ENCODE measurements at places on chromosomes 3 and 15. TPM values are rescaled to one million over a fixed set of nuclear protein-coding genes. Genes with fewer than 3 reads are reported as not detected.

DNA sequence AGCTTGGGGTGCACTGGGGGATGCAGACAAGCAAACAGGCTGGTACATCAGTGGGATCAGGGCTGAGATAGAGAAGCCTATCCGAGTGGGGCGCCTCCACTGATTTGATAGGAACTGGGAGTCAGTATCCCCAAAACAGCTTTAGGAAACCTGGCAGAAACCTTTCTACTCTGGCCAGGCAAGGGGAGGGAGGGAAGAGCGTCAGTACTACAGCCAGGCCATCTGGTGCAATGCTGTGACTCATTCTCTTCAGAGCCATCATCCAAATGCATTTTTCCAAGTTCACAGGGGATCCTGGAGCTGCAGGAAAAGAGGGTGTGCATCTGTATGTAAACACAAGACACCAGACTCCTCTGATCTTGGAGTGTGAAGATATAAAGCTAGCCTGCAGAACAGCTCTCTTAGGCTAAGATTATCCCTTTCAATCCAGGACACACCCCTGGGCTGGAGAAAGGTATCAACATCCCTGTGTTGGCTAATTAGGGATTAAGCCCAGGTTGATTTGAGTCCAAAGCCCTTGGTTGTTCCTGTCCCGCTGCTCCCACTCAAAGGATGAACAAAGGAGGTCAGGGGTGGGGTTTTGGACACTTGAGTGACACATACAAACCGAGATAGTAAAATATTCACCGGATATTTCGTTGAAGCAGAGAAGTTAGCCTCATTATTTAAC lies 9.3 kb downstream of the GALNT15 start:
- no peak overlapping the region for H3K27ac ChIP-seq
- no peaks in the 10 kb centered on the region for H3K4me1 ChIP-seq
- H3K36me3 ChIP-seq: no peaks in the 10 kb centered on the region
- H3K4me3 ChIP-seq: no peak overlapping the region
- DNase-seq: no peak

GRCh38 chr3:138043266-138044029 lies 33.5 kb downstream of the CLDN18 start:
- no peak overlapping the region for H3K4me3 ChIP-seq
- no peak for DNase-seq
- no peaks in the 10 kb centered on the region for H3K36me3 ChIP-seq
- H3K27me3 ChIP-seq: peaks cover 10% of the 10 kb centered on the region
- H3K27ac ChIP-seq: no peak overlapping the region

GRCh38 chr3:38487323-38487722 lies 8.8 kb upstream of the EXOG start:
- no peaks in the 10 kb centered on the region for H3K4me1 ChIP-seq
- DNase-seq: no peak
- no peaks in the 10 kb centered on the region for H3K27me3 ChIP-seq
- no peak overlapping the region for H3K4me3 ChIP-seq

DNA sequence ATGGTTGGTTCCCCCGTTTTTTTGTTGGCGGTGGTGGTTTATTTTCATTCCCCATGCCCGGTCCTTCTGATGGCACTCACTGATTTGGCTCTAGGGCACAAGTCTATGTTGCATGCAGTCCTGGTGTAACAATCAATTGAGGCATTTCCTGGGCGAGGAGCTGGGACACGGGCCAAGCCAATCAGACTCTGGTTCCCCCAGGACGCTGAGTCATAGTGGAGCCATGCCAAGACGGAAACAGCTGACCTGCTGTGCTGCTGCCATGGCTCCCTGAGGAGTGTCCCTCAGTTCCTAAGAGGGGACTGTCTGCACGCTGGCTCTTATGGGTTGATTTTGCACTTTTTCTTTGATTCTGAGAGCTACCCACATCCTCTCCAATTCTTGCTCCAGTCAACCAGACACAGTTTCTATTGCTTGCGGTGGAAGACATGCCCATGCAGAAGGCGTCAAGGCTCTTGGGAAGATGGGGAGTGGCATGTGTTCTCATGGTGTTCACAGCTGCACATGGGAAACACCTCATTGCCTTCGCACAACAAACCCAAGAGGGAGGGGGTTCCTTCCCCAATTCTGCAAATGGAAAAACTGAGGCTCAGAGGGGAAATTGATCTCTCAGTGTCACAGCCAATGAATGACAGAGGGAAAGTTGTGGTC lies 28.3 kb upstream of the ALDH1L1 start:
- peaks cover 2% of the 10 kb centered on the region for H3K4me1 ChIP-seq
- no peaks in the 10 kb centered on the region for H3K36me3 ChIP-seq
- peaks cover 57% of the 10 kb centered on the region for H3K27me3 ChIP-seq
- no peak overlapping the region for H3K27ac ChIP-seq

DNA sequence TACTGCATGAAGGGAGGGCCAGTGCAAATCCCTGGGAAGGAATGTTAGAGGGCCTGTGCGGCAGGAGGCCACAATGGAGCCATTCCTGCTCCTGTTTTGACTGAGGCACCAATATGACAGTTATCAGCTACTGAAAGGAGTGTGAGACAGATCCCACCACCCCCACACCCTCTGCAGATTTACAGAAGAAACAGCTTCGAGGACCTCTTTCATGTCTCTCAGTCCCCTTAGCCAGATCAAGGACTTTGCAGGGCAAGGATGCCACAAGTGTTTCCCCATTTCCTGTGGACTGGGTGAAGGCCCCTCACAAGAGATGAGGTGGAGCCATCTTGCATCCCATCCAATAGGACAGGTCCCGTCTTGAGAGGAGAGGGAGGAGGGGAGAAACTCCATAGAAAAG lies 48.5 kb upstream of the RASGRP1 start:
- H3K4me1 ChIP-seq: peaks cover 58% of the 10 kb centered on the region
- H3K27me3 ChIP-seq: no peaks in the 10 kb centered on the region
- no peak overlapping the region for H3K27ac ChIP-seq

GRCh38 chr3:140552898-140553297 lies 125.0 kb upstream of the TRIM42 start:
- no peaks in the 10 kb centered on the region for H3K4me1 ChIP-seq
- H3K27me3 ChIP-seq: no peaks in the 10 kb centered on the region
- no peak overlapping the region for H3K27ac ChIP-seq
- H3K36me3 ChIP-seq: no peaks in the 10 kb centered on the region
- no peak for DNase-seq

The GP9 gene
- total RNA-seq: not detected

Measured in naive thymus-derived CD8-positive, alpha-beta T cell (primary cell).